ENCODE measurements at places on chromosomes 7 and 10. TPM values are rescaled to one million over a fixed set of nuclear protein-coding genes. Genes with fewer than 3 reads are reported as not detected.

Gene SLK
- total RNA-seq = 42.4 TPM

Gene PTER
- 10.3 TPM for total RNA-seq

- DNase-seq = no peak
Observed at GRCh38 chr10:4120096-4120853, 335.3 kb upstream of the KLF6 start.

DNA sequence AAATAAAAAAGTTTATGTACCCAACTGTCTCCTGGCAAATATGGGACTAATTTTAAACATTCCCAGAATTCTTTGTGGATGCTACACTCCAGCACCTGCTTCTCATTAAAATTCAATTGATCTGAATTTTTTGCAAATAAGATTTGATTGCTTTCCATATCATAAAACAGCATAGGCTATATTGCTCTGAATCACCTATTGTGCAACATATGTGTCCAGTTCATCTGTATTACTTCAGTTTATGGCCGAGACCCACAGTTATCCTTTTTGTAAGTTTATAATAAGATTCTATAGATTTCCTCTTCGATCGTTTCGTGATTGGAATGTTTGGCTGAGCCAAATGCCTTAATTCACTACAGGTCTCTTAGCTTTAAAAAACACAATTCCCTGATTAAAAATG lies 351.1 kb downstream of the TFEC start:
- DNase-seq = no peak

GRCh38 chr10:5079836-5080235 lies 14.4 kb upstream of the AKR1C3 start:
- no peak for DNase-seq

DNA sequence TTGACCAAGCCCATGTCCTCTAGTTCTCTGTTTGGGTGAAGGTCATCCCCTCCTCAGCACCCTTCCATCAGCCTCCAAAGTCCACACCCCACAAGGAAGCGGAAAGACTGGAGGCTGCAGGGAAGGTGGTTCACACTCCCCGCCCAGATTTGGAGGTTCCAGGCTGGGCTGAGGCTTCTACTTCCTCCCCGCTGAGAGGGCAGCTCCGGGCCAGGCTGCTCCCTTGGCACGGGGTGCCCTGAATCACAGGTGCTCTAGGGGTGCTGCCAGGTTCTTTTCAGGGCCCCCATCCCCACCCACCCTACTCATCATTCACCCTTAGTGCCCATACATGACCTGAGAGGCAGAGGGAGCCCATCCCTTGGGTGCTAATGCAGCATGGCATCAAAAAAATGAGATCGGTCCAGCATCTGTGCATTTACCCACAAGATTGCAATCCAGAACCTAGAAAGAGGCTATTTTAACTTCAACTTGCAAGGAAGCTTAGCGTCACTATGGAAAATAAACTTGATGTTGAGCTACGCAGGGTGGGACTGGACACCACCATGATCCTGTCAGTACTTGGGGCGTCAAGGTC lies 47.3 kb upstream of the ZMIZ1 start:
- DNase-seq = peak; percentile 7

GRCh38 chr7:69374044-69374425 lies 224.2 kb upstream of the AUTS2 start:
- no peak for DNase-seq

Gene PRKAG2
- 31.5 TPM for total RNA-seq

DNA sequence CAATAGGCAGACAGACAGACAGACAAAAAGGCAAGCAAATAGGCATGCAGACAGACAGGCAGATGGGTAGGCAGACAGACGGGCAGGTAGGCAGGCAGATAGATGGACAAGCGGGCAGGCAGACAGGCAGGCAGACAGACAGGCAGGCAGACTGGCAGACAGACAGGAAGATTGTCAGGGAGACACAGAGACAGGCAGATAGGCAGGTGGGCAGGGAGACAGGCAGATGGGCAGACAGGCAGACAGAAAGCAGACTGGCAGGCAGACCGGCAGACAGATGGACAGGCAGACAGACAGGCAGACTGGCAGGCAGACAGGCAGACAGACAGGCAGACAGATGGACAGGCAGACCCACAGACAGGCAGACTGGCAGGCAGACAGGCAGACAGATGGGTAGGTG lies 70.3 kb upstream of the MYL10 start:
- DNase-seq = no peak

GRCh38 chr10:117969592-117969991 lies 77.1 kb downstream of the RAB11FIP2 start:
- no peak for DNase-seq

- no peak for DNase-seq
Observed at GRCh38 chr7:114649689-114650088, 235.1 kb downstream of the FOXP2 start.

Gene ACSM6
- not detected for total RNA-seq

- DNase-seq = peak; percentile 4
Observed at GRCh38 chr10:5506751-5507648, 7.6 kb upstream of the CALML5 start.

Gene H2BK1
- not detected for total RNA-seq

DNA sequence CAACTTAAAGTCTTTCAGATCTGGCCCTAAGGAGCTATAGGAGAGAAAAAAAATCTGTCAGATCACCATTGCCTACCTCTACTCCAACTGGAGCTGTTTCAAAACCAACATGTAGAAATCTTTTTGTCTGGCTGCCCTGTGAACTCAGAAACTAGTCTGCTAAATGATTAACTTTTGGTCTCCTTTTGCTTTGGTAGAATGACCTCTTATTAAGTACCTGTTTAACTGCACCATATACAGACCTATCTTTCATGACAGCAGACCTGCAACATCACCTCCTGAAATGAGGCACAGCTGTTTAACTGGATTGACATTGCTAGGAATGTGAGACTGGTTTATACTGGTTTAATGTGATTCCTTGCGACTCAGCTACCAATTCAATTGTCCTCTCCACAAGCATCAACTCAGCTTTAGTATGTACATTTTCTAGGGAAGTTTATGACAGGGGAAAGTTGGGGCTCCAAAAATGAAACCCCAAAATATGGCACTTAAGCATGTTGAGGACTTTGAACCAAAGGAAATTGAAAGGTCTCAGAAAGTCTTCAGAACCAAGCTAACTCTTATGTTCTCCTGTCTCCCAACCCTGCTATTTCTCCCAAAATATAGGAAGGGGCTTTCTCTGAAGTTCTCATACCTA lies 1.8 kb downstream of the CYP3A43 start:
- no peak for DNase-seq

Gene ANKRD2
- 1,055 TPM for total RNA-seq

Gene ANKRD61
- 0.20 TPM for total RNA-seq

Gene ZNF804B
- total RNA-seq = not detected

DNA sequence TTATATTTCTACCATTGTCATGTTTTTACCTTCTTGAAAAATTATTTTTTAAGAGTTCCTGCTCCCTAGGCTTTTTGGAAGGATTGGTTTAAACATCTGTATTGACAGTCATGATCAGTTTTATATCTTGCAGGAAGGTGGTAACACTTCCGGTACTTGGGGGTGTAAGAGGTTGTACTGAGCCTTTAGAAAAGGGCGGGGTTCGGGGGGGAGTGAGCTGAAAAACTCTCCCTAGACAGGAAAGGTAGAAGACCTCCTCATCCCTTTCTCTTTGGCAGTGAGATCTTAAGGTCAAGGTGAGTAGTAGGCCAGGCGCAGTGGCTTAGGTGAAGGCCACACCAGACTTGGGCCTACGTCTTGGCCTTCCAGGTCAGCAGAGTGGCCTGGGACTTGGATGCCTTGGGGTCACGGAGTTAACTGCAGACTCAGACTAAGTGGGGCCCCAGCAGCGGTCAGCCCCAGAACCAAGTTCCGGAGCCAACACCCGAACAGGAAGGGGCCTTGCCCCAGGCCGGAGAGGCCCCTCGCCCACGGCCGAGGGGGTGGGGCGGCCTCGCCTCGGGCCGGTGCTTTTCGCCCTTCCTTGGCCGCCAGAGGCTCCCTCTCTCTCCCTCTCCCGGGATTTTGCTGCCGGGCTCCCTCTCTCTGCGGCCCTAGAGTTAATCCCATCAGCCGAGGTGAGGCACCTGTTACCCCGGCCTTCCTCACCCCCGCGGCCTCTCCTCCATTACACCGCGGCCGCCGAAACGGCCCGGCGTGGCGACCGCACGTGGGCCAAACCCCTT lies at the start of gene PPP1R9A:
Gene PPP1R9A (plus strand): TSS at position 569 of the 785 bp plus-strand sequence. CDS start 2,520 bp downstream, outside the sequence.
- peak; percentile 70 for DNase-seq

DNA sequence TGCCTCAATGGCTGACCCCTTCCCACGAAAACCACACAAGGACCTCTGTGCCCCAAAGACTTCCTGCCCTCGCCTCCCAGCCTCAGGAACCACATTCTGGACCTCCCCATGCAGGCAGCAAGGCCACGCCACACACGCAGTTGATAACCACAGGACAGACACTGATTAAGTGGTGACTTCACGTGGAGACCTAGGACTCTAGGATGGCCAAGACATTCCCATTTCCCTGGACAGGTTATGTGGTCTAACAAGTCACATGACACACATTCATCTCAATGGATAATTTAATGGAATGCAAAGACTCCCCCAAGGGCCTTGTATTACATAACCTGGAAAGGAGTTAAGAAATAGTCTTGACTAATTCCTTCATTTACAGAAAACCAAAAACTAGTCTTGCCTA lies 110.2 kb downstream of the LARP4B start:
- DNase-seq = no peak

DNA sequence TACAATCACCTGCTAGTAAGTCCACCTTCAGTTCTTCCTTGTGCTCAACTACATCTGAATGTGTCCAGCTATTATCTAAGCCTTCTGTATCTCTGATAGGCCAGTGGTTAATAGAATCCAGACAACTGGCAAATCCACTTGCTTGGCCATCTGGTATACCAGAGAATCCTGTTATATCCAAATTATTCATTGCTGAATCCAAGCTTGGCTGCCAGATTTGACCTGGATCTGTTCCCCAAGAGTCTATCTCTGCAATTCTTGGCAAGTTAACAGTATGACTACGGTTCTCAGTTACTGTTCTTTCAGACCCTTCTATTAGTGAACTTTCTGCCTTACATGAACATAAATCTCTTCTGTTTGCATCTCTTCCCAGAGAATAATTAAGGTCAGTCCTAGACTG lies 154.6 kb upstream of the TARP start:
- DNase-seq = no peak

Gene AIFM2
- total RNA-seq = 10.2 TPM

Gene TFPI2
- 1.6 TPM for total RNA-seq

- no peak for DNase-seq
Observed at GRCh38 chr10:93030409-93030808, 30.2 kb upstream of the CYP26C1 start.

- no peak for DNase-seq
Observed at GRCh38 chr7:65927489-65928448, 54.2 kb downstream of the GUSB start.

GRCh38 chr7:157557263-157557662 lies 220.5 kb downstream of the DNAJB6 start:
- no peak for DNase-seq

DNA sequence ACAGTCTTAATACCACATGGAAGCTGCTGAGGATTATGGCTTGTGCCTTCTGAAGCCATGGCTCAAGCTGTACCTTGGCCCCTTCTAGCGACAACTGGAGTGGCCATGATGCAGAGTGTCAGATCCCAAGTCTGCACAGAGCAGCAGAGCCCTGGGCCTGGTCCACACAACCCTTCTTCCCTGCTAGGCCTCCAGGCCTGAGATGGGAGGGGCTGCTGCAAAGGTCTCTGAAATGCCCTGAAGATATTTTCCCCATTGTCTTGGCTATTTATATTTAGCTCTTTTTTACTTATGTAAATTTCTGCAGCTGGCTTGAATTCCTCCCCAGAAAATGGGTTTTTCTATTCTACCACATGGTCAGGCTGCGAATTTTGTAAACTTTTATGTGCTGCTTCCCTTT lies 804.6 kb upstream of the ZWINT start:
- no peak for DNase-seq

Gene TLL2
- 0.32 TPM for total RNA-seq

Gene SEMA3D
- 0.28 TPM for total RNA-seq

GRCh38 chr7:122743211-122743610 lies 40.5 kb upstream of the RNF148 start:
- no peak for DNase-seq

Gene NOS3
- total RNA-seq = 6.7 TPM

GRCh38 chr7:142098004-142098403 lies 13.5 kb upstream of the MGAM2 start:
- no peak for DNase-seq

- no peak for DNase-seq
Observed at GRCh38 chr7:75861636-75862035, 17.2 kb upstream of the RHBDD2 start.

Gene CTAGE8
- total RNA-seq = 0.15 TPM

Gene TAS2R5
- not detected for total RNA-seq

DNA sequence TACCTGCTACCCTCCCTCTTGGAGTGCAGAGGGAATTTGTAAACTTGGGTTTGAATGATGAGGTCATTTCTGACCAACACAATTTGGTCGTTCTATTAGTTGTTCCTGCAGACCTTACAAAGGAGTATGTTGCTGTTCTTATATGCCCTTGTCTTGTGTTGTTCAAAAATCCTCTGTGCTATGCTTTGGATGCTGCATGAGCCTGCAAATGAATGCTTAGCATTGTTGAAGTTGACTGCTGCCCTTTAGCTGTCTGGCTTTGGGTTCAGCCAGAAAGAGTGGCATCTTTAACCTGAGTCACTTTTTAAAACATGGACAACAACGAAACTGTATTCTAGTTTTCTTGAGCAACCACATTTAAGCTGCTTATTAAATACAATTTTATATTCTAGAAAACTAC lies 80.3 kb downstream of the SND1 start:
- DNase-seq = no peak

Gene RSBN1L
- total RNA-seq = 10.1 TPM

GRCh38 chr7:9498303-9498702 lies 1064.9 kb downstream of the NXPH1 start:
- no peak for DNase-seq

- no peak for DNase-seq
Observed at GRCh38 chr7:91031757-91032156, 232.5 kb upstream of the FZD1 start.

- DNase-seq = no peak
Observed at GRCh38 chr7:102304668-102305067, 18.0 kb downstream of the SH2B2 start.

DNA sequence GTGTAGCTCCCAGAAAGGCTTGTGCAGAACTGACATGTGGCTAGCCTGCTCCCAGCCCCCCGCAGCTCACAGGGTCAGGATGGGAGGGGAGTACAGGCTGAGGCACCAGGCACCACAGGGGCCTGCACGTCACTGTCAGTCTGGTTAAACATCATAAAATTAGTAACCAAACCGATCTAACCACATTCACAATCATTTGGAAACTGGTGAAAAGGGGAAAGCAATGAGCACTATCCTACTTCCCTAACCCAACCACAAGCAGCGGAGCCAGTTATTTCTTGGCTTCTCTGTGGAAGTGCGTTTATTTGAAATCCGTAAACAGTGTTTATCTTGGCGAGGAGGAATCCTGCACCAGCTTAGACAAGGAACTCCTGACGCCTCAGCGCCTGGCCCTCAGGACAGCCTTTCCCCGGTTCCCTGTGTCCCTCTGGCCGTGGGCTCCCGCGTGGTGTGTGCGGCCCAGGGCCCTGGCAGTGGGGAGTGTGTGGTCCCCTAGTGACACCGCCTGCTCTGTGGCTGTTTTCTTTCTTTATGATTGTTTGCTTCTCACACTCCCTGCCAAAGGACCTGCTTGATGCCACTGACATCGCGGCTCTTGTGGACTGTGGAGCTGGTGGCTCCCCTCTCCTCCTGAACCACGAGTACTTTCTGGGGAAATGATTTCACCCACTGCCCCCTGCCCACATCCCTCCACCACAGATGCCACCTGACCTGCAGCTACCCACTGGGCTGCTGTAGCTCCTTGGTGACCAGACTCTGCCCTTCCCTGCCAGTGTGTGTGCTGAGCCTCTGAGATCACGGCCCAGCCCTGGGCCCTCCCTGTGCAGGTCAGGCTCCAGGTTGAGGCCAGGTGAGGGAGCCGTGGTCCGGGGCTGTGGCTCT lies 38.0 kb downstream of the INPP5A start:
- DNase-seq = no peak

Data from psoas muscle (tissue), 8 donors.